Suppressor macrophage treated with lipopolysaccharide for 4 hours (primary cell): ENCODE measurements at places on chromosomes 2 and 18.

- DNase-seq = no peak
Measured at GRCh38 chr2:65483763-65484162, 51.4 kb upstream of the SPRED2 start.

GRCh38 chr2:226488034-226488433 lies 311.6 kb downstream of the IRS1 start:
- DNase-seq = no peak

DNA sequence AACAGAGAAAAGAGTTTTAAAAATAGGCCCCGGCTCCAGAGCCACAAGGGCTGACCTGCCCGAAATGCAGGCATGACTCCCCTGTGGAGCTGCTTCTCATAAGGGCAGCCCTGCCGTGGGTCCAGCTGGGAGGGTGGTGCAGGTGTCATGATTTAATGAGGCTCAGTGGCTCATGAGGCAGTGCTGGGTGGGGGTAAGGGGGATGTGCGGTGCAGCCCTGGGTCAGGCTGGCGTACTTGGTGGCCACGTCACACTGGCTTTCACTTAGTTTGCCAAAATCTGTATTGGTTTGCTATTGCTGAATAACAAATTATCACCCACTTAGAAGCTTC lies 33.6 kb downstream of the HJURP start:
- DNase-seq = no peak

DNA sequence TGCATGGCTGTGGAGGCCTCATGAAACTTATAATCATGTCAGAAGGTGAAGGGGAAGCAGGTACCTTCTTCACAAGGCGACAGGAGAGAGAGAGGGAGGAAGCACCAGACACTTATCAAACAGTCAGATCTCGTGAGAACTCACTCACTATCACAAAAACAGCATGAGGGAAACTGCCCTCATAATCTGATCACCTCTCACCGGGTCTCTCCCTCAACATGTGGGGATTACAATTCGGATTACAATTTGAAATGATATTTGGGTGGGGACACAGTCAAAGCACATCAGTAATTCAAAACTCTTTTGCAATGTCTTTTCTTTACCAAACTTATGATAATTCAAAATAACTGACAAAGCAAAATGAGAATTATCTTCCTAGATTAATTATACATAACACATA lies 8.5 kb upstream of the CCDC68 start:
- no peak for DNase-seq

DNA sequence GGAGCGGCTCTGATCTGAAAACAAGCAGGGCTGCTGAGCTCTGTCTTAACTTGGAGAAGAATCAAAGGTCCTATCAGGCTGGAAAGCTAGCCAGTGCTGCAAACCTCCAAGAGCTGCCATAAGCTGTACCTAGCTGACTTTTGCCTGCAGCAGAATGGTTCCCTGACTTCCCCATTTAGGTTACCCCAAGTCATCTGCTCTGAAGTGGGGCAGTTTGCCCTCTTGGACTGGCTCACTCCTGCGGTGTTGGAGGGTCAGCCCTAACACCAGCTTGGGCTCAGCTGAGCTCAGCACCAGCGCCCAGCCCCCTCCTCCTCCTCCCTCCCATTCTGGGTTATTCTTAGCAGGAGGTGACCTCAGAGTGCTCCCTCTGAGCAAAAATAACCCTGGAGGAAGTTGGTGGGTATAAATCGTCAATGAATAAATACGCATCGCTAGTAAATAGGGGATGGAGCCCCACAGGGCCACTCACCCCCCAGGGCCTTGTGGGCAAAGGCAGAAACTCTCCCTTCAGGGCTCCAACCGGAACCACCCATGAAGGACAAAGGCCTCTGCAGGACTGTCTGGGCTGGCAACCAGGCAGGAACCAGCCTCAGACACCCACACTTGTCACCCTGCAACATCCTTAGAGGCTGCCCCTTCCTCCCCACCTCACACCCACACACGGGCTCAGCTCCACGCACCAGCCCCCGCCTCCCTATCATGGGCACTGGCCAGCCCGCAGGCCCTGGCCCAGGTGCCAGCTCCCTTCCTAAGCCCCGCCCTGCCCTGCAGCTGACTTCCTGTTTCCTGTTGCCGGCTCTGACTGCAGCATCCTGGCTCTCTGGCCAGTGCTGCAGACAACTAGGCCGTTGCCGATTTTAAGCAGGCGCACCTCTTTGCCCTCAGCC lies 46.9 kb downstream of the DNMT3A start:
- peak; percentile 61 for DNase-seq

DNA sequence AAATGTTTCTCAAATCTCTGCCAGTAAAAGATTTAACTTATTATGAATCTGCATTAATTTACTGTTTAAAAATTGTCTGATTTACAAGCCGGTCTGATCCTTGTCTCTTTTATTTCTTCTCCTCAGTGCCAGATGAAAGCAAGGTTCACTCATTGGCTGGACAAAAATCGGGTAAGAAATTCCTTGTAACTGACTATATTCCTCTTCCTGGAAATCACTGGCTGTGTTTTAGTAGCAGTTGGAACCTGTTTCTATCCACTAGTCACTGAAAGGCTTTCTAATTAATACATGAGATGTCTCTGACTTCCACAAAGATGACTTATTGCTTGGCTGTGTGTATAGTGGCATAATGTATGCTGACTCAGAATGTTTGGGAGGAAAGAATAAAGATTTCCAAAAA lies 436.6 kb upstream of the NRP2 start:
- DNase-seq = no peak

GRCh38 chr18:58180172-58180571 lies 136.1 kb downstream of the NEDD4L start:
- DNase-seq = no peak

DNA sequence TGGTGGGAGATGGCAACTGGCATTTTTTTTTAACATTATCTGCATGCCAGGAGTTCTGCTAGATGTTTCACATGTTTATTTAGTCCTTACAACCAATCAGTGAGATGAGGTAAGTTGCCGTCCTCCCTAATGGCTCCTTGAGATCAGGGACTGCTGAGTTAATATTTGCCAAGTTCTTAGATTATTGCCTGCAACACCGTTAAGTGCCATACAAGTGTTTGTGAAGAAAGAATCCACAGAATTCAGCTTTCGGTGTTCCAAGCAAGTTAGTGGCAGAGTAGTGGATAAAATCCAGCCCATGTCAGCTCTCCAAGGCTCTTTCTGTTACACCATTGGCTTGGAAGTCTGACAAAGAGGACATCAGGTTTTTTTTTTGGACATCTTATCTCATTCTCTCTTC lies 95.9 kb downstream of the C1QL2 start:
- DNase-seq = no peak

DNA sequence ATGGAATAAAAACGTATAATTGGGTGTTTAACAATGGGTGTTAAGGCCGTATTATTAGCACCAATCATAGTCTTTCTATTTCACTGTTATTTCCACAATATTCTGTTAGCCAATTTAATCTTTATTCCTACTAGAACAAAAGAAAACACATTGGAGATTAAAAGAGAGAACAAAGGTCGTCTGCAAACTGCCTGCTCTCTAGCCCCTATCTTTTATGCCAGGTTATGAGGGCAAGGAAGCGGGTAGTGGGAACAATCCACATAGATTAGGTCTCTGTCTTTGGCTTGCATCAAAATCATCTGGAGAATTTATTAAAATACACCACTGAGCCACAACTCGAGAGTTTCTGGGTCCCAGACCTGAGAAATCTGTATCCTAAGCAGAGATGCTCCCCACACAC lies 69.4 kb upstream of the DSC1 start:
- DNase-seq = no peak

- DNase-seq = no peak
Measured at GRCh38 chr2:1633936-1634587, 110.3 kb downstream of the PXDN start.

DNA sequence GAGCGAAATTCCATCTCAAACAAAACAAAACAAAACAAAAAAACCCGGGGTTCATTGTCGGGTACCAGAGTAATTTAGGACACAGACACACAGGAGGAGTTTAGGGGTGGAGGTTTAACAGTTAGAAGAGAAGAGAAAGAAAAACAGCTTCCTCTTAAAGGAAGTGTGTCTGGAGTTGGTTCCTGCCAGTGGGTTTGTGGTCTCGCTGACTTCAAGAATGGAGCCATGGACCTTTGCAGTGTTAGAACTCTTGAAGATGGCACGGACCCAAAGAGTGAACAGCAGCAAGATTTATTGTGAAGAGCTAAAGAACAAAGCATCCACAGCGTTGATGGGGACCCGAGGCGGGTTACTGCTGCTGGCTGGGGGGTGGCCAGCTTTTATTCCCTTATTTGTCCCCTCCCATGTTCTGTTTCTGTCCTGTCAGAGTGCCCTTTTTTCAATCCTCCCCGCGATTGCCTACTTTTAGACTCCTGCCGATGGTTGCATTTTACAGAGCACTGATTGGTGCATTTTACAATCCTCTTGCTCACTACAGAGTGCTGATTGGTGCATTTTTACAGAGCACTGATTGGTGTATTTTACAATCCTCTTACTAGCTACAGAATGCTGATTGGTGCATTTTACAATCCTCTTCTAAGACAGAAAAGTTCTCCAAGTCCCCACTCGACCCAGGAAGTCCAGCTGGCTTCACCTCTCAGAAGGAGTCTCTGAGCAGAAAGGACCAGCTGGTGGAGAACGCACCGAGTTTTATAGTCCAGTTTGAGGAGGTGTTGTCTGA lies 28.7 kb upstream of the ATP8B1 start:
- peak; percentile 23 for DNase-seq

DNA sequence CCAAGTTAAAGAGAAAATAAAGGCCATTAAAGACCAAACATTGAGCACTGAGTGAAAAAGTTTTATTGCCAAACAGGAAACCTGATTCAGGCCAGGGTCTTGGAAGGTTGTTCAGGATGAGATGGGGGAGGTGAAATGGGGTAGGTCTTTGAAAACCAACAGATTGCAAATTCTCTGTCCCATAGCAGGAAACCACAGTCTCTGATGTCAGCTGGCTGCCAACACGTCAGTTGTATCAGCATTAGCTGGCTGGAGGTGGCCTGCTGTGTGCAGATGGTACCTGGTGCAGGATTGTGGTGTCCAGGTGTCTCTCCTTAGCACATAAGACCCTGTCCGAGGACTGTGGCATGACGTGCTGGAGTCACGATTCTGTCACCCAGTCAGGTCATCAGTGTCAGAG lies 106.3 kb downstream of the MSH2 start:
- no peak for DNase-seq

DNA sequence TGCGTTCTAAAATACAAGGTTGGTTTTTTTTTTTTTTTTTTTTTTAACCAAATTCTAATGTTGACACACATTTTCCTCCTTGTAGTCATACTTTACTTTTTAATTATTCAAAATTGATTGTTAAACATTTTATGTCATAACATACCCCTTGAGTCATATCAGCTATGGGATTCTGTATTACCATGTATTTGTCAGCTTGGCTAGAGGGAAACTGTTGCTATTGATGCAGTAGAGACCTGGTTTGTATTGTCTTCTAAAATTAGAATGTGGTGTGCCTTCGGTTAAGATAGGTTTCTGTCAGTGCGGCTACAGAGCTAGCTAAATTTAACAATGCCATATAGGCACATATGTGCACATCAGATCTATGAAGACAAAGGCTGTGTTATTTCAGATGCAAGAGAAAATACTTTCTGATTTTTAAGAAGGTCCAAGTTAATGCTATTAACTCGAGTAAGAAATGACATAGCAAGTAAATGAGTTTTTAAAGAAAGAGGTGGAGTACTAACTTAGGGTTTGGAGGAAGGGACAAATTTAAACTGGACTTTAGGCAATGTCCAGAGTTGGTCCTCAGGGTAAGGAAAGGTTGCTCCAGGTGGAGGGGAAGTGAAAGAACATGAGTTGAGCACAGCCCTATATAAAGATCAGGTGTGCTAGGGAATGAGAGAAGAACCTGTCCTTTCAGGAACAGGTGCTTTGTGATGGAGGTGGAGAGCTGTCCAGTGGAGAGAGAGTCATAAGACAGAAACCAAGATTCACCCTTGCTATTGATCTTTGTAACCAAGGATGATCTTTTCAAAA lies 152.3 kb downstream of the PRPF40A start:
- no peak for DNase-seq

DNA sequence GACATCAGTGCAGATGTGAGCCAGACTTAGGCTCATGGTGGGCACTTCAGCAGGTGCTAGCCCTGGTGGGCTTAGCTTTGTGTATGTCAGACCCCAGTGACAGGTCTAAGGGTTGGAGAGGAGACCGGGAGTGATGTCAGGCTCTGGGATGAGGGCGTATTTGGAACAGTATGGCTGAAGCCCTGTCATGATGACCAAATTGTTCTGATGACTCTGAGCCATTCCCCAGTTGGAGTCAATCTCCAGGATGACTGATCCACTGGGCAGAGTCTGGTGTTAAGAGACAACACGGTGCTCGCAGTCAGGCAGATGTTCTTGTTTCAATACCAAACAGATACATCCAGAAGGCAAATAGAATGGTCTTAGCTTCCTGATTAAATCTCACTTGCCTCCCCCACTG lies 241.5 kb downstream of the SOX11 start:
- DNase-seq = no peak

DNA sequence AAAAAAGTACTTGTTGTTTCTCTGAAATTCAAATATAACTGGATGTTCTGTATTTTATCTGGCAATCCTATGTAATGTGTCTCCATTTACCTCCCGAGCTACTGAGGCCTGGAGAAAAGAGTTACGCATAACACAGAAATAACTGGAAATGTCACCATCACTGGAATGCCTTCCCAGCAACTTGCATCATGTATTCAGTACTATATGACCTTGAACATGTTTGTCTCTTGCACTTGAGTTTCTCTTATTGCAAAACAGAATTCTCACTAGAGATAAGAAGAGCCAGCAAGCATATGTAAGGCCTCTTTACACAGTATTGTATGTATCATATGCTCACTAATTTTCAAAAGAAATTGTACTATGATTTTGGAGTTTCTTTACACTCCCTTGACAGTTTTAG lies 99.6 kb upstream of the CTAGE1 start:
- DNase-seq = no peak

DNA sequence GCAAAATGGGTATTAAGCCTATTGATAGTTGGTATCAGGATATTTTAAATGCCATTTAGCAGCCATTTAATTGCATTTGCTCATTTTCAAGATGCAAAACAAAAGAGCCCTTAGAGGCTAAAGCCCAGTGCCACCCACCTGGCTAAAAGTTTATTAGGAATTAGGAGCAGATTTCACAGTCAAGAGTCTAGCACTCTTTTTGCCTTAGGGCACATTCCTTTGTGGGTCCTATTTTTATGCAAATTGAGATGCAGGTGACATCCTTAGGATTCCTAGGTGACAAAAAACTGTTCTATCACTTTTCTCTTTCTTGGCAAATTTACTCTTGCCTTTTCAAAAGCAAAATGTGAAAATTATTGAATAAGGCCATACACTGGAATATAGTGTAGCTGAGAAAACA lies 42.0 kb downstream of the CTNNA2 start:
- DNase-seq = no peak

GRCh38 chr2:50395605-50396297 lies 636.2 kb downstream of the NRXN1 start:
- DNase-seq = no peak

- DNase-seq = no peak
Measured at GRCh38 chr2:8049176-8049575, 632.7 kb upstream of the ID2 start.

- DNase-seq = no peak
Measured at GRCh38 chr18:8976606-8977005, 125.9 kb upstream of the NDUFV2 start.

- DNase-seq = no peak
Measured at GRCh38 chr18:40607542-40608148, 1347.4 kb upstream of the PIK3C3 start.
